ENCODE measurements at places on chromosomes 7 and 10. TPM values are rescaled to one million over a fixed set of nuclear protein-coding genes. Genes with fewer than 3 reads are reported as not detected.

DNA sequence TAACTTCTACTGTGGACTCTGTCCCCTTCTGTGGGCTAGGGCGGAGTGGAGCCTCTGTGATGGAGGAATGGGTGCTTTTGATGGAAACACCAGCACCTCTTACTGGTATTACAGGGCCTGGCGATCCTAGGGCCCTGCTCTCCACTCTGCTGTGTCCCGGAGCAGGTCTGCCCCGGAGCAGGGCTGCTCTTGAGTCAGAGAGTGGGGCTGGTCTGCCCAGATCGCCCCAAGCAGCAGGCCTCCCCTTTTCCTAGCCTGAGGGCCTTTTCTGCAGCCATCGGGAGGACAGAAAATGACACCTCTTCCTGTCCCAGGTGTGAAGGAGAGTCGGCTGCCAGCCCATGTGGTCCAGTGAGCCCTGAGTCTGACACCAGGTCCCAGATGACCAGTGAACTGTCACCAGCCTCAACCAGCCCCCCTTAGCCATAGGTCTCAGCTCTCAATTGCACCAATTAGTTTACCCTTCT, 1.4 kb downstream of the ZNF282 start:
- DNase-seq = peak; percentile 49

GRCh38 chr7:86926732-86927131, 132.7 kb downstream of the ELAPOR2 start:
- DNase-seq = peak; percentile 43

DNA sequence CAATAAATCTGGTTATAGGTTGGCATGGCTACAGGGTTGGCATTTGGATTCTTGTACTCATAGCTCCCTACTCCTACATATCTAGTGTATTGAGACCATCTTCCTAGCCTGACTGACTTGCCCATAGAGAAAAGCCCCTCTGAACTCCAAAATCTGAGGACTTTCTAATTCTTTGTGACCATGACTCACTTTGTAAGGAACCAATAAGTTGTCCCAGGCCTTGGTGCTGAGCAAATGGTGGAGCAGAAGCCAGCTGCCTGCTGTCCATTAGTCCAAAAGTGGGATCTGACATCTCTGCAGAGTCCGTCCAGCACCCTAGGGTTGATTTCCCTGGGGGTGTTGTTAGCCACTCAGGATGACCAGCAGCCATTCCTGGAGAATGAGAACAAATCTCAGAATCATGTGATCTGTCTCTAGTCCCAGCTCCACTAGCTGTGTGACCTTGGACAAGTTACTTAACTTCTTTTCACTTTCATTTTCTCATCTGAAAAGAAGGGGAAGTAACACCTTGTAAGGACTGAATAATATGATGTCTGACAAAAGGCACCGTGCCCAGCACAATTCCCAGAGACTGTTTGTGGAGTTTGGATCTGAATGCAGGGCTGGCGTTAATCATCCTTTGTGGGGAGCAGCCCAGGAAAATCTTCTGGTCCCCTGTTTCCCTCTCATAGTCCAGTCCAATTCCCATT, 44.1 kb downstream of the MTURN start:
- DNase-seq = no peak

DNA sequence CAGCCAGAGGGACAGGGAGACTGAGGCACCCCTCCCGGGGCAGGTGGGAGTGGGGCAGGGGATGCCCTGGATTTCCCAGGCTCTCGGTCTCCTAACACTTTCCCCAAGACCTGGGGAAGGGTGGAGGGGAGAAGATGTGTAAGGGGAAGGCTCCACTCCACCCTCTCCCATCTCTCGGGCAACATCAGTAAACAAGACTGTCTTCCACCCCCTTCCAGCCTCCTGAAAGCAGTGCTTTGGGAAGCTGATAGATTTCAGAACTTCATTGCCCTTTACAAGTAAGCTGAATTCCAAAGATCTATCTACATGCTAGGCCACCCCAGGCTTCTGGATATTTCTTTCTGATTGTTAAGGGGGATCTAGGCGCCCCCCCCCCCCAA, 3.7 kb downstream of the FLNC start:
- DNase-seq = no peak

GRCh38 chr10:101014966-101015581, 15.5 kb downstream of the LZTS2 start:
- DNase-seq = no peak

DNA sequence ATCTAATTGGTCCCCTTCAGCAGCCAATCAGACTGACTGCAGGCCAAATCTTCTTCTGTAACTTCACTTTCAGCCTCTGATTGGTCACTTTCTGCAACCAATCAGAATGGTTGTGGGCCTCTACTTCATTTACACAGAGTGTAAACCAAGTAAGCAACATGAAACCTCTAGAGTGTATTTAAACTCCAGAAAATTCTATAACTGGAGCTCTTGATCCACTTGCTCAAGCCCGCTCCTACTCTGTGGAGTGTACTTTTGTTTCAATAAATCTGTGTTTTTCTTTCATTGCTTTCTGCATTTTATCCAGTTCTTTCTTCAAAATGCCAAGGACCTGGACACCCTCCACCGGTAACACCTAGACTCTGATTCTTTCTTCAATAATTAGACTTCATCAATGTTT, 319.1 kb downstream of the CACNA2D1 start:
- no peak for DNase-seq

GRCh38 chr7:20647908-20648776, 32.7 kb downstream of the ABCB5 start:
- DNase-seq = peak; percentile 62

- DNase-seq = no peak
These were observed 179.4 kb upstream of the INHBA start for GRCh38 chr7:41882256-41882655.

GRCh38 chr10:10860455-10860976, 157.2 kb upstream of the CELF2 start:
- DNase-seq = no peak

DNA sequence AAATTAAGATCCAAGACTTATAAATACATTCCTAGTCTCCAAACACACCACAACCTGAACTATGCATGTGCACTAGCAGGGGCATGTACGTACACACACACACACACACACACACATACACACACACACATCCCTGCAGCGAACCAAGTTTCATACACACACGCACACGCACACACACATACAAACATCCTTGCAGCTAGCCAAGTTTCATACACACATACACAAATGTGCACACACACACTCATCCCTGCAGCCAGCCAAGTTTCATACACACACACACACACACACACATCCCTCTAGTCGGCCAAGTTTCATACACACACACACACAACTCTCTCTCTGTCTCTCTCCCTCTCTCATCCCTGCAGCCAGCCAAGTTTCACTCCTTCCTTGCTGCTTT, 82.7 kb upstream of the WIPF3 start:
- no peak for DNase-seq

DNA sequence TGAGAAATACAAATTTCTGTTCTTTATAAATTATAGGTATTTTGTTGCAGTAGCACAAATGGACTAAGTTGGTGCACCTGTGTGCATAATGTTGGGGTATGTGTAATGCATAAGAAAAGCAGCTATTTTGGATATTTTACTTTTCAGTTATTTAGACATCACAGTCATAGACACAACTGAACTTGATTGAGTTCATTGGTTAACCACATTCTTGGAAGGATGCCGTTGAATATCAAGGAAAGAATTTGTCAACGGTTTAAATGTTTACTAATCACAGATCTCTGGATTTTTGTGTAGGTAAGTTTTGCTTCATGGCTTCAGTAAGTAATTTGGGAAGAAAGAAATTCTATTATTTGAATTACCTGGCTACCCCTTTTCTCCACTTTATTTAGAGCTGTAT, 4.1 kb downstream of the OTUD1 start:
- DNase-seq = no peak

- DNase-seq = no peak
These were observed 214.9 kb downstream of the GPAM start for GRCh38 chr10:111968647-111969046.

DNA sequence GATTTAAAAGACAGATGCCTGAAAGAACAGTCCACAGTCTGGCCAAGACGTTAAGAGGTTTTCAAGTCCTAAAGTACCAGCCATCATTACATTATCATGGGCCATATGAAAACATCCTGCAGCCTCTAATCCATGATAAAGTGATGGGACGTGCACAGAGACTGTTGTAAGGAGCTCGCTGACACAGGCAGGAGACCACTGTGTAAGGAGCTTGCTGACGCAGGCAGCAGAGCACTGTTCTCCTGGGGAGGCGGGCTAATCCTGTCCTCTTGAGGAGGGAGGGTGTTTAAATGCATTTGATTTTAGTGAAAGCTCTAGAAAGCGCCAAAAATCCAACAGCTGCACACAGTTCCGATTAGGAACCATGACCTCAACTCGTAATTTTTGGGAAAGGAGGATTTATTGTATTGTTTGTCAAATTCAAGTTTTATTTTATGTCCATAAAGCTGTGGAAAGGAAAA, 16.9 kb downstream of the SVIL start:
- DNase-seq = no peak

GRCh38 chr7:77439572-77439971, 23.4 kb upstream of the GSAP start:
- DNase-seq = peak; percentile 77

DNA sequence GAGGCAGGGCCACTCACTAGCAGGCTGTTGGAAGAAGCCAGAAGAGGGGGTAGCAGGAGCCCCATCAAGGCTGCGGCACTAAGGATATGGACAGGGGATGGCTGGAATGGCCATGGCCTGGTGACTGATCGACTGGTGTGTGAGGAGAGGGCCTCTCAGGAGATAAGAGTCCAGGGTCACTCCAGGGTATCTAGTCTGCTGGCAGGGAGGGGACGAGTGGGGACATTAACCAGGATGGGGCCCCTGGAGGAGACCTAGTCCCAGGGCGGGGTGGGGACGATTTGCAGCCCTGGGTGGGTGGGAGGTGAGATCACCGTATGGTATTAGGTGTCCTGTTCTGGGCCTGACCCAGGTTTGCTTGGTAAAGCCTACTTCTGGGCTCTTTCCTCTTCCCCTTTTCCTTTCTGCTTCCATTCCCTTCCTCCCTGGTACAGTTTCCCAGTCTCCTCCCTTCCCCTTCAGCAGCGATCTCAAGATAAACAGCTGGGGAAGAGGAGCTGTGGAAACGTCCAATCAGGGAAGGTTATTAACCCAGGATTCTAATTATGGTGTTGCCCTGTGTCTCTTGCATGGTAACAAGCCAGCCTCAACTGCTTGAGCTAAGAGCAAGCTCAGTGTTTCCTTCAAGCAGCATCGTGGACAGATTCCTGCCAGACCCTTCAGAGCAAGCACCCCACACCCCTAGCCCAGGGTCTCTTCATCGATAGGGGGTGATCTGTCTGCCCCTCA, 233.2 kb downstream of the RPS24 start:
- DNase-seq = no peak

- no peak for DNase-seq
These were observed 102.0 kb upstream of the ARMC3 start for GRCh38 chr10:22825841-22826240.

- no peak for DNase-seq
These were observed 89.4 kb downstream of the NSUN6 start for GRCh38 chr10:18561861-18562551.

DNA sequence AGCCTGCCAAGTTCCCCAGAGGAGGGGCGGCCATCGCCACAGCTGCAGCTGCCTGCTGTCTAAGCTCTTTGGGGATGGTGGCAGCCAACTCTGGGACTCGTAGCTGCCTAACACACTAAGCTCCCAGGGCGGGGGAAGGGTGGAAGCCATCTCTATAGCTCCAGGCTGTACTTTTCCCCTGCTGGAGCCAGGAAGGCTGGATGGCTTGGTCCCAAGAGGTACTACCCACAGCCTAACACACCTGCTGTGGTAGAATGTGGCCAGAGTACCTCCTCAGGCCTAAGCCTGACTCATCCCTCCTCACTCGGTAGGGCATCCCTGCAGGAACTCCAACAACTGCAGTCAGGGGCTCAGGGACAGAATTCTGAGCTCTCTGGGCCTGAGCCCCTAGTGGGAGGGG, 151.7 kb upstream of the TAC1 start:
- no peak for DNase-seq

- DNase-seq = no peak
These were observed 6.9 kb upstream of the TNS3 start for GRCh38 chr7:47588704-47589225.

DNA sequence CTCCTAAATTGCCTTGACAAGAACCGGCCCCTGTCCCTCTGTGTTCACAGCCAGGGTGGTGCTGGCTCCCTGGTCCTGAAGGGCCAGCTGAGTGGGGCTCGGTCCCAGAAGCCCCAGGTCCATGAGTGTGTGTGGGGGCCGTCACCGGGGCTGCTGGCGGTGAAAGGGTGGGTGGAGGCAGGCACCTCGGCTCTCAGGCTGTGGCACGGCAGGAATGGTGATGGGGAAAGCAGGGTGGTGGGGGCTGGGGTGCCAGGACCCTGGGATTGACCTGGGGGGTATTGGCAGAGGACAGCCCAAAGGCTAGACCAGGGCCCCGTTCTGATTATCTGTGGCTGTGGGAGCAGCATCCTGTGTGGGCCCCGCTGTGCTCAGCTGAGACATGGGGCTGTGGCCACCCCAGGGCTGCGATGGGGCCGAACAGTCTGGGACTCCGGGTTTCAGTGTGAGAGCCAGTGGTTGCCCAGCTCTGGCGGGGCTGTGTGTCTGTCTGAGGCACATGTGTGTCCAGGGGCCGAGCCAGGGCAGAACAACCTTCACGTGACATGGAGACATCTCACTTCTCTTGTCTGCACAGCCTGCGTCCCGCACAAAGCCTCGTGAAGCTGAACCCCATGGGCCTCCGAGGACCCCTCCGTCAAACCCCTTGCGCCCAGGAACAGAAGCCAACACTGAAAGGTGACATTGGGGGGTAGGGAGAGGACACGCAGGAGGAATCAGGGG, 144.2 kb downstream of the ELFN1 start:
- DNase-seq = no peak

DNA sequence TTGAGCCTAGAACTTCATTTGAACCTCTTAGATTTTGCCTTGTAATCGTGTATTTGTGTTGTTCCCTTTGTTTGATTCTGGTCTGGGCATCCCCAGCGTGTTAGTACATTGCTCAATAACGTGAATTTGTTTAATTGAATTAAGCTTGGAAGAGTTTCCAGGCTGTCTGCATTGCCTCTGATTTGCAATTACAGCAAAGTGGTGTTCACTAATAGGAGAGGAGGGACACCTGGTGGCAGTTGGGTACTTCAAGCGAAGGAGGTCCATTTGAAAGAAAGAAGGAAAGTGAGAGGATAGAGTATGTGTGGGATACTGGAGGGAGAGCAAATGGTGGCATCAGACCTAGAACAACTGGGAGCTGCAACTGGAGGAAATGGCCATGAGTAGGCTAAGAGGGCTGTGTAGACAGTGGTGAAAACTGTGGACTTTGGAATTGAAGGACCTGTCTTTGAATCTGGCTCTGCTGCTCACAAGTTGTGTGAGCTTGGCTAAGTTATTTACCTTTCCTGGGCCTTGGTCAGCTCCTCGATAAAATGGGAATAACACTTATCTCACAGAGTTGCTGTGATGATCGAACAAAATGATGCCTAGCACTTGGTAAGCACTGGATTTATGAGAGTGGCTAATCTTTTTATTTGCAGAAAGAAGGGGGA, 15.1 kb downstream of the LSMEM1 start:
- peak; percentile 63 for DNase-seq

CALY gene
- not detected for total RNA-seq

SUGCT gene
- 9.9 TPM for total RNA-seq

NRG3 gene
- total RNA-seq = 1.1 TPM

SYT15 gene
- total RNA-seq = 0.60 TPM

LRCH4 gene
- 71.4 TPM for total RNA-seq

FGF8 gene
- total RNA-seq = 0.68 TPM

HYAL4 gene
- 0.68 TPM for total RNA-seq

MMP21 gene
- total RNA-seq = not detected

IL6 gene
- not detected for total RNA-seq

Data from Caco-2 (cell line).